ENCODE measurements at places on chromosomes 3 and 15.

DNA sequence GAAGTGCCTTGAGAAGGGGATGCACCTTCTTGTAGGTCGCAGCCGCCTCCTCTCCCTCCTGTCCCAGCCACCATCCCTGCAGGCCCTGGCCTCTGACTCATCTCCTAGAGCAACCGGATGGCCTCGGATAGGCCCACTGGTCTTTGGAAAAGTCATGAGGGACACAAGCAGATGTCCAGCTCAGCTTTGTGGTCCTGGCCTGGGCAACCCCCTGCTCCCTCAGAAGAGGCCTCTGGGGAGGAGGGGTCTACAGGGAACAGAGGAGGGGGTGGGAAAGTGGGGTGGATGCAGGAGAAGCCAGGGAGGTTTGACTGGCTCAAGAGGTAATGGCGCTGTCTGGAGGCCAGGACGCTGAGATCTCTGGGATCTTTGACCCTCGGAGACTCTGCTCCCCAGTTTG, 259.2 kb upstream of the TLE3 start:
- DNase-seq, result no peak

DNA sequence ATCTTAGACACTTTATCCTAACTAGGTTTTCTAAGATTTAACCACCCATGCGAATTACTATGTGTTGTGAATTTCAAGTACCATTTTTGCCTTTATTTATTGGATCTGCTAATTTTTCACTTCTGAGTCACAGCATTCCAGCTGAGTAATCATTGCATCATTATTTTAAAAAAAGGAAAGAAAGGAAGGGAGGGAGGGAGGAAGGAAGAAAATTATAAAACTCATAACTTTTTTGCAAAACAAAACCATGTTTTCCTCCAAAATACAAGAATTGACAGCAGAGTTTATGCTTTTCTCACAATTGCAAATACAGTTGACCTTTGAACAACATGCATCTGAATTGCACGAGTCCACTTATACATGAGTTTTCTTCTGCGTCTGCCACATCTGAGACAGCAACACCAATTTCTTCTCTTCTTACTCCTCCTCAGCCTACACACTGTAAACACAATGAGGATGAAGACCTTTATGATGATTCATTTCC, 651.4 kb upstream of the NECTIN3 start:
- no peak for DNase-seq

DNA sequence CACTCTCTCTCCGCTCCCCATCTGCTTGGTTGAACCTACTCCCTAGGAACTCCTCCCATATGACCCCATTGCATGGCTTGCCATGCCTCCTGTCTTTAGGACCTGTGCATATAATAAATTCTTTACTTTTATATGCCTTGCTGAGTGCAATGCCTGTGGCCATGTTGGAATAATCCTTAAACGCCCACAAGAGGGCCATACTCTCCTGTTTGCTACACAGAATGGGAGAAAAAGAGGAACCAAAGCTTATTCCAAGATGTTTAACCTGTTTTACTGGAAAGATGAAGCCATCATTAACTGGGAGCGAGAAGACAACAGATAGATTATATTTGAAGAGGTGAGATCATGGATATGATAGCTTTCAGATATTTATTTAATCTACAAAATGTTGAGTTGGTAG, 1097.8 kb downstream of the NAALADL2 start:
- DNase-seq, result no peak

DNA sequence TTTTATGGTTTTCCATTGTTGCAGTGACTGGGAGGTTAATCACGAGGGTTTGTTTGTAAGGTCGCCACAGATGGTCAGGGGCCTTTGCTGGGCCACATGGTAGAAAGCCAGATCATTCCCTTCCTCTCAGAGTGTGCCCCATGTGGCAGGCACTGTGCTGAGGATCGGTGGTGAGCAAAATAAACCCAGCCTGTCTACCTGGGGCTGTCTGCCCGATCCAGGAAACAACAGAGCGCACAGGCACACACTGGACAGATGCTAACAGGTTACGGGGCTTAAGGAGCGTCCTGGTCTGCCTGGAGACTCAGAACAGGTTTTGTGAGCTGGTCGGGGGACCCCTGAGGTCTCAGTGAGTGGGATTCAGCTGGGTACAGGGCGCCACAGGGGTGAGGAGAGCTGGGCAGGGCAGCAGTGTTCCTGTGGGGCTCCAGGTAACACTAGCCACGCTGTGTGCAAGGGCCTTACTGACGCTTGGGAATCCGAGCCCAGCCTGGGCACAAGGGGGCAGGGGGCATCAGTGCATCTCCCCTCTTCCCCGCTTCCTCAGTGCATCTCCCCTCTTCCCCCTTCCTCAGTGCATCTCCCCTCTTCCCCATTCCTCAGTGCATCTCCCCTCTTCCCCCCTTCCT, 136.4 kb downstream of the DNAJB8 start:
- no peak for DNase-seq

GRCh38 chr15:85587707-85588411, 206.9 kb downstream of the KLHL25 start:
- DNase-seq, result no peak

GRCh38 chr15:60540002-60540651, 61.2 kb upstream of the ICE2 start:
- no peak for DNase-seq

- DNase-seq, result peak; percentile 61
Measured at GRCh38 chr3:196569003-196569516, 600 bp downstream of the FBXO45 start.

- no peak for DNase-seq
Measured at GRCh38 chr15:85692873-85693272, 101.9 kb downstream of the KLHL25 start.

DNA sequence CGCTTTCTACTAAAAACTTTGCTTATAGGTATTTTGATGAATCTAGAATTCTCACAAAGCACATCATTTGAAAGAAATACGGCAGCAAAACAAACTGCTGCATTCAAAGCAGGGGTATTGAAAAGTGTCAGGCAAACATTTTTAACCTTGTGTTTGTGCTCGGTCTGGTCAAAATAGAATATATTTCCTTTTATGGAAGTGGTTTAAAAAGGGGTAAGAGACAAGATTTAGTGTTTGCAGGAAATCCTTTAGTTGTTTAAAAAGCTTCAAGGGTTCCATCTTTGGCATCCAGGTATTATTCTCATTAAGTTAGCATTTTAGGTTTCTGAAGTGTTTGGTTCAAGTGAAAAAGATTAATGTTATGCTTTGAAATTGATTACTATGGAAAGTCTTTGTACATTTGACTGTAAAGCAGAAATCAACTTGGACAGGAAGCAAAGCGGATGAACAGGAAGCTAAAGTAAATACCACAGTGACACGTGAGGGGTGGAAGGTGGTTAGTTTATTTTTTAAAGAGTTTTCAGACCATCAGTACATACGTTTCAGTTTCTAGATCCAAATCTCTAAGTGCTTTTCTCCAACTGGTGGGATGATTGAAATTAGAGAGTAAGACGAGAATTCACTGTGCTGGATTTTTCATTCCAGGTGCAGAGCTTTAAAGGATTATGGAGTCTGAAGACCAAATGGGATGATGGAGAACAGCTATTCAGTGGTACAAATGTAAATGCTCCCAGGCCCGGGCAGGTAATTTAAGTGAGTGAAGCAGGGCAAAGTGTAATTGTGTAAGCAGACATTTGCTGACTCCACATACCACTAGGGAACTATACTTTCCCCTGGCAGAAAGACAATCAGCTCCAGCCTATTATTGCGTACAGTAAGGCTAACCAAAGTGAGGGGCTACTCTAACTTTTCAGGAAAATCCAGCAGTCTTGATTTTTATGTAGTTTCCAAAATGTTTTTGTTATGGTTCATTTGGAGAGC, 341.8 kb upstream of the TBL1XR1 start:
- DNase-seq, result no peak

DNA sequence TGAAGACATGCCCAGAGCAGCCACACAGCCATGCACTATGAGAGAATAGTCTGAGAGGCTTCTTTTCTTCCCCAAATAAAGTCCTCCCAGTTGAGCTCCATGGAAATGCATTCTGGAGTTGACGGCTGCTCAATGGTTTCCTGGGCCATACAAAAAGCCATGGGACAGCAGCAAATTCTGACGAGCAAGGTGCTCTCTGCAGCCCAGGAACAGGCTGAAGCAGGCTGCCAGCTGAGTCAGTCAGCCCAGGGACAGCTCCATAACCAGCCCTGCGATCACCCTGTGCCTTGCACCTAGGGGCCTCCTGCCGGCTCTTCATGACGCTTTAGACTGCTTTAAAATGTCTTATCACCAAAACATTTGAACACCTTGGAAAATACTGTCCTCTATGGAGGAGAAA, 256.3 kb upstream of the CHRNA7 start:
- no peak for DNase-seq

- no peak for DNase-seq
Measured at GRCh38 chr3:192187485-192188051, 539.8 kb downstream of the FGF12 start.

DNA sequence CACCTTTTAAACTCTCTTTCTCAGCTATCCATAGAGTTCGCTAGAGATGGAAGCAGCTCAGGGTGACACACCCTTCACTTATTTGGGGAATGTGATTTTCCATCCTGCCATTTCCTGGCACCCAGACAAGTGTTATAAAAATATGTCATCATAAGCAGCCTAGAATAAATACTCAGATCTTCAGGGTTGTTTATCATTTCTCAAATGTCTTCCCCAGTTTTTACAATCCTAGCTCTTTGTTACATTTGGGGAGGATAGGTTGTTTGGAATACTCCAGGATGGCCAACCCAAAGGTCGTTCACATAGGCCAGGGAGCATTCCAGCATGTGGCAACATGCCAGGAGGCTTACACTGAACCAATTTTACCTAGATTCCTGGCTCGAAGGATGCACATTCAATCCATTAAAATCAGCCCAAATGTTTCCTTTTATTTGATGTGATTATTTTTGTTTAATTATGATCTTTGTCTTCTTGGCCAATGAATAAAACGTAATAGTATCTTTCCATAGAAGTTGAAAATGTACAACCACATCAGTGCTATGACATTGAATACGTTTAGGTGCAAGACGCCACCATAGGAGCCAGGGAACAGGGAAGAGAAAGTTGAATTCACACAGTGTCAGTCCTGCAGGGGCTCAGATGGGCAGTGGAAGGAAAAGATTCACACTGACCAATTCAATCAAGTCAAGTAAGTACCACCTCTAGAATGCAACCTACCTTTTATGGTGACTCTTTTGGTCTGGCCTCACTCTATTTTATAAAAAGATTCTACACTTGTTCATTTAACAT, 537.7 kb upstream of the MDFIC2 start:
- no peak for DNase-seq

GRCh38 chr3:172709774-172710663, 848 bp downstream of the NCEH1 start:
- DNase-seq, result no peak

- DNase-seq, result no peak
Measured at GRCh38 chr3:31790193-31791089, 190.6 kb downstream of the OSBPL10 start.

DNA sequence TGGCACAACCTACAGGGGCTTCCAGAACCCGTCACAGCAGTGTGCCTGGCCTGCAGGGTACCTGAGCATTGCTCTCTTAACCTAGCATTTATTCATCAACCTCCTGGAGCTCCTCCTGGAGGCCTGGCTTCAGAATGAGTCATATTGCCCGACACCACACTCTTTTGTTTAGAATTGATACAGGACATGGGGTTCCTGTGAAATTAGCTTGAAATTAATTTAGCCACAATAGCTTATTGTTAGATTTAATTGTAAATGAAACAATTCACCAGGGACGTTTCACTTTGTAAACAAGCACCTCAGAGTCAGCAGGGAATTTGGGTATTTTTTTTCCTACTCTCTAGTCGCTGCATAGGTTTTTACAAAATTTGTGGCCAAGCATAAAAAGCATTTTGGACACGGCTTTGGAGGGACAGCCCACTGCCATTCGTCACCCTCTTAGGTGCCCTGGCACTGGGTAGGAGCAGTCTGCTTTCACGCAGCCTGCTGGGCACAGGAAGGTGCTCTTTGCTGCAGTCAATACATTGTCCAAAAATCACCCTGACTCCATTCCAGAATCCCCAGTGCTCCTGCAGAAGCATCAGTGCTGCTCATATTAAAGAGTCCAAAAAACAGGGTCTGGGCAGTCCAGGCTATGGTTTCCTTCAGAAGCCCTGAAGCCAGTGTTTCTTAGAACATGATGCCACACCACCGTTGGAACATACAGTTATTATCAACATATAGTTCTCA, 60.8 kb upstream of the MEF2A start:
- no peak for DNase-seq

- DNase-seq, result no peak
Measured at GRCh38 chr3:134495980-134496379, 10.1 kb downstream of the CEP63 start.

DNA sequence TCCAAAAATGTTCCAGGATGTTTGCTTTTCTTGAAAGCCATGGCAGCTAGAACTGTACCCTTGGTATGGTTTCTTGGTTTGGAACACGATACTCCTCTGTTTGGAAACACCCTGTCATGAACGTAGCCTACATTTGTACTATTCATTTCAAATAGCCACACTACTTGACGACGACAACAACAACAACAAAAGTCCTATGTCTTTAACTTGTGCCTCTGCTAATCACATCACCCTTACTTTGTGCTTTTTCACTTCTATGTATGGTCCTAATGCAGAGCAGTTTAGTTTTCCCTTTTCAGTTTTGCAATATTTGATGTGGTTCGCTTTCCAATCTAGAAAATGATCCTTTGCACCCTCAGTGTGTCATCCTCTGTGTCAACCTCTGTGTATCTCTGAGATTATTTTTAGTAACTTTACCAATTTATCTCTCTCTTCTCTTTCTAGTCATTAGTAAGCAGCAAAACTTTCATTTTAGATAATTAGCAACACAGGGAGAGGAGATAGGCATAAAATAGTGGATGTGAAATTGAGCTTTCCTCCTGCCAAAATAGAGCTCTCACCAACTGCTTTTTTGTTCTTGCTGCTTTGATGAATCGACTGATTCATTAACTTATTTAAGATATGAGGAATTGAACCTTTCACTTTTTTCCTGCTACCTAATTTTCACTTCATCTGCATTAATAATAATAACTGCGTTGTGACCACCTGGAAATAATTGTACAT, 44.1 kb upstream of the TP63 start:
- no peak for DNase-seq

DNA sequence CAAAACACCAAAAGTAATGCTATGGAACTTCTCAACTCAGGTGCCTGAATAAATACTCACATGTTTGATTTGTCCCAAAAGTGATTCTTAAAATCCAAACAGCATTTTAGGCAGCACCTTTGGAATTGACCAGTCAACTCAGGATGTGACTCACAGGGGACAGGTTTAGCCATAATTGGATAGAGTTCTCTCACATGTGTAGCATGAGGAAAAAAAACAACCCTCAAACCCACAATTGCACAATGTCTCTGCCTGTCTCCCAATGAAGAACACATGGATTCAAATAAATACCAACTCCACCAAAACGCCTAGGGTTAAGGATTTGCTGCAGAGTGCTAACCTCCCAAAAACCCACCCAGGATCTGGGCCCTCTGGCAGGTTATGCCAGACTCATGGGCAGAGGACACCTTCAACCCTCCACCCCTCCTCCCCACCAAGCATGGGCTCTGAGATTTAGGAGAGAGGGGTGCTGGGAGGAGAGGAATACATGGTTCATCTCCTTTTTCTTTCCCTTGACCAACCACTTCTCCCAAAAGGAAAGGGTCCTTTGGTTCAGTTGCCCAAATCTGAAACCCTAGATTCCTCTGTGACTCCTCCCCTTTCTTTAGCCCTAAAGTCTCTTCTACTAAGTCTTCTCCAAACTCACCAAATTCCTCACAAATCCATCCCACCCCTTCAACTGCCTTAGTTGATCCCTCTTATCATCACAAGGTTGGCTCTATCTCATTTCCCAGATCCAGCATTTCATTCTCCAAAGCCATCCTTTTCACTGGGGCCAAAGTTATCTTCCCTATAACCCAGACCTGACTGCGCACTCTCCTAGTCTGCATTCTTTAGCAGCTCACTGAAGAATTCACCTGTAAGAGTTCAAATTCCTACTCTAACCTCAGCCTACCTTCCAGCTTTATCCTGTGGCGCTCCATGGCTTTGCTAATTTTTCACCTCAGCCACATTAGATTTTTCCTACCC, 7.7 kb downstream of the RYK start:
- DNase-seq, result no peak
